Adipocyte (in vitro differentiated cells): ENCODE measurements at places on chromosomes 3 and 15.

GRCh38 chr3:99751649-99752048 lies 66.0 kb upstream of the CMSS1 start:
- DNase-seq = peak; percentile 69

- peak; percentile 50 for DNase-seq
These were observed 8.8 kb downstream of the RASGRP1 start for GRCh38 chr15:38555686-38556334.

DNA sequence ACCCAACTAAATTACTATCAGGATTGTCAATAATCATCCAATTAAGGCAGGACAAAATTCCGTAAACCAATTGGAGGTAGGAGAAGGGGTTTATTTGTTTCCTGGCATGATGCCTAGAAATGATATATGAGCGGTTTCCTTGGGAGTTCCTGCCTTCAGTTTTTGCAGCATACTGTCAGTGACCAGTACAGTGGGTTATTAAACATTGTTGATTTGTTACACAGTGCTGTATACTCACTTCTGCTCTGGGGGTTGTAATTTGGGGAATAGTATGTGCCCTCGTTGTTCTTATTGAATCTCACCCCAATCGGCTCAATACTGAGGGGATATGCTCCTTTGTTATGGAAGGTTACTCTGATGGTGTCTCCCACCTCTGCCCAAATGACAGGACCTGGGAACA lies 22.2 kb downstream of the CP start:
- peak; percentile 61 for DNase-seq

GRCh38 chr3:27673701-27674100 lies 48.4 kb downstream of the EOMES start:
- no peak for DNase-seq

DNA sequence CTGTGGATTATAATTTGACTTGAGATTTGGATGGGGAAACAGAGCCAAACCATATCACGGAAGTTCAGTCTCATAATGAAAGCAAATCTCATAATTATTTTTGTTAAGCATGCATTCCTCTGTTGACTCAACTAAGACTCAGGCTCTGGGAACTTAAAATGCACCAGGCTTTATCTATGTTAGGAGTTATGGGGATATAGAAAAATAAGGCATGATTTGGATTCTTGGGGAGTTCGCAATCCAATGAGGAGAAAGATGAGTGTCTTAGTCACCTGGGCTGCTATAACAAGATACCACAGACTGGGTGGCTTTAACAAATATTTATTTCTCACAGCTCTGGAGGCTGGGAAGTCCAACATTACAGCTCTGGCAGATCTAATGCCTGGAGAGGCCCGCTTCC lies 89.4 kb upstream of the TJP1 start:
- DNase-seq = no peak

DNA sequence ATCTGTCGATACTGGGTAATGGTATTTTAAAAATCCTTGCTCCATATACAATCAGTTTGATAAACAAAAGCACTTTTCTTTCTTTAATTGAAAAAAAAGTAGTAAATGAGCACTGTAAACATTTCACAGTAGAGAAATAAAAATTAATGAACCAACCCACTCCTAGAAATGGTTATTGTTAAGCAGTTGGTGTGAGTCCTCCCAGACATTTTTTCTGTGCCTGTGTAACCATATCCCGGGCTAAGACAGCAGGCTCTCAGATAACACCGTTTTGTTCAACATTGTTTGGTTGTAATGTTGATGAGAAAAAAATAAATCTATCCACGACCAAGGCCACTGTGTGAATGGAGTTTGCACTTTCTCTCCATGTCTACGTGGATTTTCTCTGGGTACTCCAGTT lies 42.6 kb downstream of the PXK start:
- no peak for DNase-seq
